ENCODE measurements at places on chromosomes 3 and 15.

DNA sequence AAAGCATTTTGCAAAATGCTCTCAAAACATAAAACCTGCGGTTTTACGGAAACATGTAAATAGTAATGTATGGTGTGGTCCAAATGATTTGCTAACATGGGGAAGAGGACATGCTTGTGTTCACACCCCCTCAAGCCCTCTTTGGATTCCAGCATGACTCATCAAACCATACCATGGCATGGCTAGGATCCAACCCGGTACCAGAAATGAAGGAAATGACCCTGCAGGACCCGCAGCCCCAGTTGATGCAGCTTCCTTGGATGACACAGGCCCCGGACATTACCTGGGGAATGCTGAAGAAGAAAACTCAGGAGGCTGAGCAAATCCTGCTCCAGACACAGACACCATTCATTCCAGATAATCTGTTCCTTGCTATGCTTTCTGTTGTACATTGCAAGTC lies 222.9 kb downstream of the DTWD1 start:
- no peak for DNase-seq

- no peak for DNase-seq
These were observed 163.8 kb downstream of the SV2B start for GRCh38 chr15:91263632-91264531.

- no peak for DNase-seq
These were observed 13.1 kb downstream of the NPTN start for GRCh38 chr15:73620078-73620477.

DNA sequence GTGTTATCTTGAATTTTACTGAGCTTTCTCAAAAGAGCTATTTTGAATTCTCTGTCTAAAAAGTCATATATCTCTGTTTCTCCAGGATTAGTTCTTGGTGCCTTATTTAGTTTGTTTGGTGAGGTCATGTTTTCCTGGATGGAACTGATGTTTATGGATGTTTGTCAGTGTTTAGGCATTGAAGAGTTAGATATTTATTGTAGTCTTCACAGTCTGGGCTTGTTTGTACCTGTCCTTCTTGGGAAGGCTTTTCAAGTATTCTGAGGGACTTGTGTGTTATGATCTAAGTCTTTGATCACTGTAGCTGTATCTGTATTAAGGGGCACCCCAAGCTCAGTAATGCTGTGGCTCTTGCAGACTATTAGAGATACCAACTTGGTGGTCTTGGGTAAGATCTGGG lies 10.6 kb upstream of the RAD51 start:
- no peak for DNase-seq

DNA sequence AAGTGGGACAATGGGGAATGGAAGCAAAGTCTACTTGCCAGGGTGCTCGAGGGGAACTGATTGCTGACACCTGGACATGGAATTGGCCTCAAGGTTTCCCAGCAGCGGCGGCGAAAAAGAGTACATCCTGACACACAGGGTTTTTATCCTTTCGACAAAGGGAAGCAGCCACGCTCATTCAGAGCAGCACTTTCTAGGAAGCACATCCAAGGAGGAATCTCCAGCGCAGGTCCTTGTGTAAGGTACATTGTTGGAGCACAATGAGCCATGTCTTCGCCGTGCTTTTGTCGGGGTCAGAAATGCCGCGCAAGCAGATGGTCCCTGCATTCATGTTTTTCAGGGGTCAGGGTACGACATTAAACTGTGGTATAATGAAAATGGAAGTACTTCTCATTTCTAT lies 16.8 kb downstream of the CACNA1D start:
- no peak for DNase-seq

GRCh38 chr3:51257870-51258269 lies 127.2 kb upstream of the MANF start:
- no peak for DNase-seq

- no peak for DNase-seq
These were observed 127.2 kb downstream of the NFKBIZ start for GRCh38 chr3:101976473-101976872.

GRCh38 chr3:105823149-105823867 lies 45.5 kb downstream of the CBLB start:
- DNase-seq: no peak

DNA sequence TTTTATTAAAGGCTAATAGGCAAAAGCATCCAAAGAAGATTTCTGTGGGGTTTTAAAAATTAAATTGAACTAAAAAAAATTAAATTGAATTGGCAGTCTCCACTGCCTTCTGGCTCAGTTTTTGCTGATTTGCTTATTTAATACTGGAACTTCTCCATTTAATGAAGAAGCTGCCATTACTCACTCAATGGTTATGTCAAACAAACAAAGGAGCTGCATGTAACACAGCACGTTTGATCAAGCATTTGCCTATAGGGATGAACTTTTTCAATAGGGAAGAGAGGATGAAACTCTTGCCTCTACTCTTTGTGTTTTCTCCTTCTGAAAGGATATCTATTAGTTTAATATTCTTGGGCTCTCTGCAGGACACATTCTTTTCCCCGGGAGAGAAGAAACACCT lies 4.8 kb upstream of the HCLS1 start:
- DNase-seq: no peak

GRCh38 chr3:24373198-24373959 lies 121.3 kb downstream of the THRB start:
- no peak for DNase-seq

Measured in BE2C (cell line).